ENCODE measurements at places on chromosomes 2 and 18.

- no peak for DNase-seq
Measured at GRCh38 chr2:173898178-173898668, 67.0 kb downstream of the SP3 start.

- no peak for DNase-seq
Measured at GRCh38 chr2:241208058-241208457, 19.6 kb downstream of the ANO7 start.

- no peak for DNase-seq
Measured at GRCh38 chr2:19070886-19071285, 287.5 kb downstream of the OSR1 start.

DNA sequence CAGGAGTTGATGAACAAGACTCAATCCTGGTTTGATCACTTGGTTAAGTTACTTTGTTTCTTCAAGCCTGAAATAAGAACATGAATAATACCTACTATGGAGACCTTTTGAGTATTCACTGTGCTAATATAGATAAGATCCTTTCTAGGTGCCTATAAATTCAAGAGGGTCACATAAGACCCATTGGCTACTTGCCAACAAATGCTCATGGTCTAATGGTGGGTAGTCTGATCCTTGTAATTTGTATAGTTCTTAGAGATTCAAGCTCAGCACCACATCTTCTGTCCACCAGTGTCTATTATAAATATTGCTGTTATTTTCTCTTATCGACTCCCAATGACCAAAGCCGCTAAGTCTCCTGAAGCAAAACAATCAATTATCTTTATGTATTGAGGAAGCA lies 27.4 kb upstream of the ACSL3 start:
- no peak for DNase-seq

DNA sequence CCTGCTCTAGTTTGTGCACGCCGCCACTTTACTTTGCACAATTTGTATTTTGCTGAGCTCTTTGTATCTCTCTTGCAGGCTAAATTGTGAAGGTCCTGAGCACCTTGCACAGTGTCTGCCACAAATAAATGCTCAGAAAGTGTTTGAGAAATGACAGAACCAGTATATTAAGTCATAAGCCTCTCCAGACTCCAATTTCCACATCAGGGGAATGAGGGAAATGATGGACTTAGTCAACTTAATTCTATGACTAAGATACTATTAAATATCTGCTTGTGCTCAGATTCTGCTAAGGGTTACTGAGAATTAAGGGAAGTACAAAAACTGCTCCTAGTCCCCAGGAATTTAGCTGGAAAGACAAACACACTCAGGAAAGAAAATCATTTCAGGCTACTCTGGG lies 239.1 kb upstream of the SLC14A2 start:
- no peak for DNase-seq

DNA sequence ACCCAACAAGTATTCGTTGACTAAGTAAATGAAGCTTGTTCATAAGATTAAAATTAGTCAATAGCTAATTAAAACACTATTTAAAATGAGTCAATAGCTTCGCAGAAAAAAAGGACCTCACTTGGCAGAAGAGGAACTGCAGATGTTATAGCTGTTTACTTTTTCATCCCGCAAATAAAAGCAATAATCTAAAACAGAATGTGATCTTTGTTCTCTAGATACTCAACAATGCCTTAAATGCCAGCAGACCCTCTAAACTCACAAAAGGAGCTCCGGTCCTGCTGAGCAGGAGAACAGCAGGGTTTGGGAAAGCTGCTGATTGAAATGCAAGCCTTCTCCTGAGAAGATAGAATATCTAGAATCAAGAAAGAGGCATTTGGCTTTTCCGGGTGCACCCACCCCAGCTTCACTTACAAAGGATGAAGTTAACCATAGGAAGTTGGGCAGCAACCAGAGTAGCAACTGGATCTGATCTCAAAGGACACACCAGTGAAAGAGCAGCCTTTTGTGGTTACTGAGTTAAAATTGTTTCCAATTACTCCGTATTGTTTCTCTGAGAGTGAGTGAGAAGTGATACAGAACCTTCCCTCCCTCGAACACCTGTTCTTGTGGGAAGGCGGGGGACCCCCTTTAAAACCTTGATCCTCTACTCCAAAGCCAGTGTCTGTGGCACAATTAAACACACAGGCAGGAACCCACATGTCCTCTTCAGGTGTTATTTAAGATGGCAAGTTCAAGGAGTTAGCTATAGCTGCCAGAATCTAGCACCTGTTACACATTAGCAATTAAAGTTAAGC lies 6.8 kb downstream of the CCBE1 start:
- DNase-seq: no peak

- no peak for DNase-seq
Measured at GRCh38 chr2:217415316-217415715, 555.5 kb upstream of the TNP1 start.

DNA sequence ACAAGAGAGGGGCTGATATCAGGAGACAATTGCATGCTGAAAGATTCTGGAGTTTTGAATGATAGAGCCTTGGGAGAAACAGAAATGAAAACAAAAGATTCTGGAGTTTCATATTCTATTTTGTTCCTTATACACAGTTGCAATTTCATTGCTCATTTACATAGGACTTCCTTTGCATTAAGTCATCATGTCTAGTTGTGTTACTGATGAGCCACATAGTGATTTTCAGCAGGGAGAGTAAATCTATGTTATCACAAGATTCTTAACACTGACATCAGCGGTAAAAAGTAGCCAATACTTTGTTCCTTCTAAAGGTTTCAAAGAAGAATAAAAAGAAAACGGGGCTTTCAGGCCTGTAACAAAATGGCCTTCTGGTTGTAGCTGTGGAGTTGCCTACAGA lies 7.1 kb downstream of the ADAM17 start:
- DNase-seq: peak; percentile 56

- DNase-seq: no peak
Measured at GRCh38 chr18:48949606-48950535, 894 bp downstream of the SMAD7 start.

DNA sequence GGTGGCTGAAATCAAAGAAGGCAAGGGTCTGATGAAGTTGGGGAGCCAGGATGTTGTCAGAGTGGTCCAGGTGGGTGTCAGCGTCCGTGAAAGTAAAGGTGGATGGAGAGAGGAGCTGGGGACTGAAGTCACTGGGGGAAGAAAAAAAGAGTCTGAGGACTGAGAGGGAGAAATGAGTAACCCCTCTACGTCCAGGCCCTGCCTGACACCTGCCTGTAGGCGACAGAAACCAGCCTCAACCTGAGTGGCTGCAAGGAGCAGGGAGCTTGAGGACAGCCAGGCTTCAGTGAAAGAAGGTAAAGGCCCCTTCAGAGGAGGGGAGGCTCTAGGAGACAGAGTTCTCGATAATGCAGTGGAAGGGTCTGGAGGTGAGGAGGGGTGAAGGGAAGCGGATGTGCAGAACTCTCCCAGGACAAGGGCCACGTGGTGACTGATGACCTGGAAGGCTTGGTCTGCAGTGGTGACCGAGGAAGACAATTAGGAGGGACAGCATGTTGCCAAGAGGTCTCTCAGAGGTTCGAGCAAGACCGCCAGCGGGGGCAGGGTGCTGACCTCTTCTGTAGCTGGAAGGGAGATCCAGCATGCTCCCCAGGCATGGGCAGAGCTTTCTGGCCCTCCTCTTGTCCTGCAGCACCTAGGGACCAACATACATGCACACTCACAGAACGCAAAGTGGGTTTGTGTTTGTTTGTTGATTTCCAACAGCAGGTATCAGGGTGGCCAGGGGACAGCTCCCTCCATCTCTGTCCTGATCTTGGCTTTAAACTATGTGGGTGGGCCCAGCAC lies 86.6 kb upstream of the TMEM247 start:
- DNase-seq: no peak

- no peak for DNase-seq
Measured at GRCh38 chr18:52894801-52895200, 554.8 kb downstream of the DCC start.

DNA sequence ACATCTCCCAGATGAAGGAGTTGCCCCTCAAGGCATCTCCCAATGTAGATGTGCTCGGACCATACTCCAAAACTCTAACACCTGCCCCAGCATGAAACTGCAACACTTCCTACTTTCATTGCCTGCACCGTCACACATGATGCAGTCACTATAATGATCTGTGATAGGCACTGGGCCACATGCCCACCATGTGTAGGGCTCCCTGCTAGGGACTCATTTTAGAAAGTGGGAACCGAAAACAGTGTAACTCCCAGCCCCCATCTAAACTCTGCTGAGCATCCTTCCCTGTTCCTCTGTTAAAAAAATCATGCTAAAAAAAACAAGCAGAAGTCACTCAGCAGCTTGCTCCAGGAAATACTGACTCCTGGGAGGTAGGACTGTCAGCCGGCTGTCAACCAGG lies 496.1 kb upstream of the RAB6C start:
- no peak for DNase-seq

DNA sequence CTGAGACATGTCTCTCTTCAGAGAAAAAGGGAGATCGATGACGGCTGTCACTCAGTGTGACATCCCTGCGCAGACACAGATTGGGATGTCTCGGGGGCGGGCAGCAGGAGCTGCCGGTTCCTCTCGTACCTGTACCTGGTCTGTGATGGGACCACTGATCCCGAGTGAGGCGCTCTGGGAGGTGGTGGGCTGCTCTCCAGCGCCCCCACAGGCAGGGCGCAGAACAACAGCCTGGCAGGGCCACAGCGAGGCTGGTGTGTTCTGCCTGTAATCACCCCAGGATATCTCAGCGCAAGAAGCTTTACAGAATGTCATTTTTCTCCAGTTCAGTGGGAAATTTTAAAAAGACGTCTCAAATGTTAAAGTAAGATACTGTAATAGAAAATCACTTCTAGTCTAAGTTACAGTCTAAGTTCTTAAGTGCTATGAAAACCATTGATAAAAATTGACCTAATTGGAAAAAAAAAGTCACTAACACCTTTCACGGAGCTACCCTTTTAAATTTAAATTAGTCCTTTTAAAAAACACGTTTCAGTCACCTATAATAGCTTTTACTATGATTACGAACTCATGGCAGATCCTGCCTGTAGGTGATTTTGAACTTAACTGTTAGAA lies 189.8 kb downstream of the SNTG2 start:
- peak; percentile 26 for DNase-seq

GRCh38 chr2:120915670-120916069 lies 180.0 kb downstream of the GLI2 start:
- DNase-seq: no peak

GRCh38 chr2:158305501-158305900 lies 151.1 kb downstream of the CCDC148 start:
- no peak for DNase-seq

GRCh38 chr2:190315273-190315672 lies 4.4 kb downstream of the HIBCH start:
- no peak for DNase-seq

DNA sequence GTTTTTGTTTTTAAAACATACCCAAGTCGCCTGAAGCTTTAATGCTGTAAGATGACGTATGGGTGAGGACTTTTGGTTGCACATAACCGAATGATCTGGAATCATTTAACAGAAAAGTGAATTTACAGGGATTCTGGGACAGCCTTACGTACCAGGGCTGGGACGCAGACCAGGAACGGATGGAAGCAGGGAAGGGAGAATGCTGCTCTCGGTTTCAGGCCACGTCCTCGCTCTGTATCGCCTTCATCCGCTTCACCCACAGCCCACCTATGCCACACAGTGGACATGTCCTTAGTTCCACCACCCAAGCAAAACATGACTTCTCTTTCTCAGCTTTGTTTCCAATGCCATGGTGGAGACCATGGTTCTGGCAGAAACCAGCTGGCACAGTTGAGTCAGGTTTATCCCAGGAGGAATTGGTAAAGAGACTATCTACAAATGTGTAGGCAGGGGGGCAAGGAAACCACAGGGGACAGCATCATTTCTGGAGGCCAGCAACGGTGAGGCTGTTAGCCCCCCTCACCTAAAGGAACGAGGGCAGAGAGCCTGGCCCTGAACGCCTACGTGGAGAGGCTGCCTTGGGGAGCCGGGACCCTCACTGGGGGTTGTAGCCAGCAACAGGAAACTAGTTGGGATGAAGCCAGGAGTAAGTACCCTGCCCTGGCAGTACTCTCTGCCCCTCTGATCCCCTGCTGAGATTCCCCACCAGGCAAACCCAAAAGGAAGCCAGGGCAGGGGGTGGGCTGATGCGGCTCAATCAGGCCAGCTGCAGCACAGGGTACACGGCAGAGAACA lies 132.5 kb downstream of the NDUFA10 start:
- no peak for DNase-seq

GRCh38 chr2:216696751-216697560 lies 1.6 kb upstream of the IGFBP5 start:
- DNase-seq: no peak

DNA sequence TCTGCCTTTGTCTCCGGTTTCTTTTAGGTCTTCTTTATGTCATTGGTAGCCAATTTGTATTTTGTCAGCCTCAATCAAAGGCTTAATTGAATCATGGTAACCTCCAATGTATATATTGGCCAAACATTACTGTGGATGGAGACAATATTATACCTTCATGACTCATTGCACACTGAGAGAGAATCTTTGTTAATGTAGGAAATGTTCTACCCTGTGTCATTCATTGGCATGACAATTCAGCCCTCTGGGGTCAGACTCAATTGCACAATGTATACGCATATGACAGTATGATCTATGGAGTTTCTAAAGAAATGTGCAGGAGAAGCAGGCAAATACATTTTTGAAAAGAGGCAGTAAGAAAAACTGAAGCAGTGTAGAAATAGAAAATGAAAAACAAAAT lies 162.6 kb downstream of the PDE11A start:
- DNase-seq: no peak

- no peak for DNase-seq
Measured at GRCh38 chr2:26653207-26654060, 12.3 kb upstream of the CIB4 start.

DNA sequence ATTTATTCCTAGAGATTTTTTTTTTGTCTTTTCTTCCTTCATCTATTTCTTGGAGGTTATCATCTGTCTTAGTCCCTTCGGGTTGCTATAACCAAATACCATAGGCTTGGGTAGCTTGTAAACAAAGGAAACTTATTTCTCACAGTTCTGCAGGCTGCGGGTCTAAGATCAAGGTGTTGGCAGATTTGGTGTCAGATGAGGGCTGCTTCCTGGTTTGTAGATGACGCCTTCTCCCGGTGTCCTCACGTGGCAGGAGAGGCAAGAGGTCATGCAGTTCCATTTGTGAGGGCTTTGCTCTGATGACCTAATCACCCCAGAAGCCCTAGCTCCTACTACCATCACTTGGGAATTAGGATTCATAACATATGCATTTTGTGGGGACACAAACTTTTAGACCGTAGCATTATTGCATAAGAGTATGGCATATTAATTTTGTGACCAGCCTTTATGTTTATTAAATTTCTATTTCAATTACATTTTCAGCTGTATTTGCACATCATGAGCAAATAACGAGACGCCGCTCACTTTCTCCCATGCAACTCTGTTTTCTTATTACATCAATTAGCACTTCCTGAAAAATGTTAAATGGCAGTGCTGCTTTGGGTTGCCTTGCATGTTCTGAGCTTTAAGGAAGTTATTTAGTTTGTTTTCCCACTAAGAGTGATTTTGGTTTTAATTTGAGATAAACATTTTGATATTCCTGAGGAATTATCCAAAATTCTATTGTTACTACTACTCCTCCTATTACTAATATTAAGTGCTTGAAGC lies 246.4 kb upstream of the HDAC4 start:
- DNase-seq: peak; percentile 30

GRCh38 chr2:12207491-12207890 lies 461.1 kb downstream of the LPIN1 start:
- no peak for DNase-seq

GRCh38 chr18:47931718-47932103 lies 1.3 kb upstream of the SMAD2 start:
- peak; percentile 21 for DNase-seq
